Stimulated activated CD8-positive, alpha-beta memory T cell treated with anti-CD3 and anti-CD28 coated beads, Interleukin-15, amount 100 ng/mL, for 48 hours (primary cell): ENCODE measurements at places on chromosomes 5 and 9.

GRCh38 chr5:74491586-74491985 is 148.9 kb downstream of the ENC1 start:
- no peak for DNase-seq

DNA sequence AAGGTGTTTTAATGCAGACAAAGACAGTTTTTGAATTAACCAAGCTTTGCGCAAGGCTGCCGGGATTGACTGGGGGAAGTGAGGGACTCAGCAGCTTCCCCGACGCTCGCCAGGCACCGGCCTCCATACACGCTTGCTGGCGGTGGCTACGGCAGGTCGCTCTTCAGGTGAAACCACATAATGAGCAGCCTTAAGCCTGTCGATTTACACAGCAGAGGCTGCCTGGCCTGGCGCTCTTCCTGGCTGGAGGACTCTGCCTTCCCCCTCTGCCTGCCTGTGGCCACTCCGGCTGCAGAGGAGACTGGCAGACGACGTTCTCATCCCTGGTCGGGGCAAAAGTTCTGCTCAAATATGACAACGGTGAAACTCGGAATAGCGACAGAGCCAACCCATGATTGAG is 9.0 kb upstream of the NOTCH1 start:
- no peak for DNase-seq

- DNase-seq: no peak
Measured at GRCh38 chr9:91349115-91349555, 12.6 kb downstream of the AUH start.

DNA sequence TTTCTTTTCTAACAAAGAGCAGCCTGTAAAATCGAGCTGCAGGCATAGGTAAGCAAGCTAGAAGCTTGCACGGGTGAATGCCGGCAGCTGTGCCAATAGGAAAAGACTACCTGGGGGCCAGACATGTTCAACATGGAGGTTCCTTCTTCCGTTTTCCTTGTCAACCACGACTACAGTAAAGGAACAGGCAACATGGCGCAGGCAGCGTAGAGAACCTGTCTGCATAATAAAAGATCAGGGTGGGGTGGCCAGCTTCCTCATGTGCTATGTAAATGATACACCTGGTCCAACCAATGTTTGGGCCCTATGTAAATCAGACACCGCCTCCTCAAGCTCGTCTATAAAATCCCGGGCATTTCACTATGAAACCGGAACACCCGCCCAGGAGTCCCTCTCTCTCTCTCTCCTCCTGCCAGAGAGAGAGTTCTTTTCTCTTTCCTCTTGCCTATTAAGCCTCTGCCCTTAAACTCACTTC is 103.8 kb upstream of the LIFR start:
- no peak for DNase-seq

DNA sequence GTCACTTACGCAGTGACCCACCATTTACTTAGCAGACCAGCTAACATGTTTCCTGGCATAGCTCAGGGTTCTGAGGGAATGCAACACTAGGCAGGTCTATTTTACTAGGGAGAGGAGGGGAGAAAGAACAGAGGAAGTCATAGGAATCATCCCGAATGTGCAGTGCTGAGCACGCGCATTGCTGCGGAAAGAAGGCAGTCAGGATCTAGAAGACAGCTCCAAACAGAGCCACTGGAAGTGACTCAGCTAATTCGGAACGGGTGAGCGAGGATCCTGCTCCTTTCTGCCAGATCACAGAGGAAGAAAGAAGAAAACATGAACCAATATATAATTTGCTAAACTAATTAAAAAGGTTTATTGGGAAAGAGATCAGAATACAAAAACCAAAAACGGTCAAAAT is 339.8 kb downstream of the EFNA5 start:
- no peak for DNase-seq

DNA sequence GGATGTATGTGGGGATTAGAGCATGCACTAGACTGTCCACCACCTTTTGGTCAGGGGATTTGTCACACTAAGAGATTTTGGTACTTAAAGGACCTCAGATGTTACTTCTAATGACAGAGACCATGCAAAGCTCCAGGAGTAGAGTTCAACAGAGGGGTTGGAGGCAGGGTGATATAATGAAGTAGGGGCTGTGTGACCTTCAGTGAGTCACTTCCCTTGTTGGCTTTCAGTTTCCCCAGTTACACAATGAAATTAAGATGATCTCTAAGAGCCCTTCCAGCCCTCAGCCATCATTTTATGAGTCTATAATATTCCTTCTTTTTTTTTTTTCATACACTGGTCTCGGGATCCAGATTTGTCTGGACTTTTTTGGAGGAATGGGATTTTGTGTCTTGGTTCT is 26.8 kb downstream of the GLRA1 start:
- no peak for DNase-seq

GRCh38 chr9:79765466-79765865 is 193.7 kb downstream of the TLE4 start:
- no peak for DNase-seq

GRCh38 chr9:19281801-19282200 is 51.3 kb downstream of the DENND4C start:
- DNase-seq: no peak

GRCh38 chr5:10308844-10309243 is 1.1 kb upstream of the CMBL start:
- no peak for DNase-seq
